Activated CD8-positive, alpha-beta memory T cell treated with anti-CD3 and anti-CD28 coated beads for 4 hours (primary cell): ENCODE measurements at places on chromosomes 5 and 9.

DNA sequence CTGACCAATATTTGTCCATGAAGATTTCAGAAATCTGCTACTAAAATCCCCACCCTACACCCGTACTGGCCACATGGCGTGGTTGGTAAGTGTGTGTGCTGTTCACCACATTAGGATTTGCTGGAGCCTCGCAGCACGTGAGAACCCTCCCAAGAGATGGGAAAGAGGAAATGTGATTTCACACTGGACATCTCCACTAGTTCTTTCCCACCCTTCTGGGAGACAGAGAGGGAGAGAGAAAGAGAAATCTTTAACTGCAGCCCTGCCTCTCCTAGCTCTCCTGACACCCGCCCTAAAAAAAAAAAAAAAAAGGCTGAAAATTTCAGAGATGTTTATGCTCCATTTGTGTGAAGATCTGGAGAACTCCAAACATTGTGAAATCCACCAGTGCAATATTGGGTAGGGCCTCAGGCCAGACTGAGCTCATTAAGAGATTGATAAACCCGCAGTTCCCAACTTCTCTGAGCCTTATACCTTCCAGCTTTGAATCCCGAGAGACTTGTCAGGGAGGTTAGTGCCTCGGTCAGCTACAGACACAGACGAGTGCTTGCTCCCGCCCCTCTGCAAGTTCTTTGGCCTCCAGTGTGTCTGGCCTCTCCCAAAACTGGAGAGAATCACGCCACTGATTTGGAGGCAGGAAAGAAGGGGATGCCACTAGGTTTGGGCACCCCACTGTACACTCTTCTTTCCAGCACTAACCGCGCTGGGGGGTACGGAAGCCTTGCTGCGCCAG, 1.9 kb downstream of the SPRY4 start:
- DNase-seq, result no peak

DNA sequence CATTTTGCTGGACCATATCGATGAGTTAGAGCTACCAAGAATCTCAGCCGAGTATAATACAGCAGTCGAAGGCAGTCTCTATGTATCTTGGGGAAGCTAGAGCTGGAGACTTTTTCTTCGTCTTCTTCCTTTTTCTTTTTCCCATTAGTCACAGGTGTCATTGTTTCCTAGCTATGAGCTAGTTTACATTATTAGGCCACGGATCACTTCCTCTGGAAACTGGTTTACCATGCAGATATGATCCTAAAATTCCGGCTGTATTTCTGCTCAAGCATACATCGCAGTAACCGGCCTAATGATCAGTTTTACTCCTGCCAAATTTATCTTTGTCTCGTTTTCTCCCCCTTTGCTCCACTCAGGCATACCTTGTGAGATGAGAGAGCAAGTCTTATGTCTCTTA, 312.8 kb downstream of the ARHGAP26 start:
- DNase-seq, result no peak

DNA sequence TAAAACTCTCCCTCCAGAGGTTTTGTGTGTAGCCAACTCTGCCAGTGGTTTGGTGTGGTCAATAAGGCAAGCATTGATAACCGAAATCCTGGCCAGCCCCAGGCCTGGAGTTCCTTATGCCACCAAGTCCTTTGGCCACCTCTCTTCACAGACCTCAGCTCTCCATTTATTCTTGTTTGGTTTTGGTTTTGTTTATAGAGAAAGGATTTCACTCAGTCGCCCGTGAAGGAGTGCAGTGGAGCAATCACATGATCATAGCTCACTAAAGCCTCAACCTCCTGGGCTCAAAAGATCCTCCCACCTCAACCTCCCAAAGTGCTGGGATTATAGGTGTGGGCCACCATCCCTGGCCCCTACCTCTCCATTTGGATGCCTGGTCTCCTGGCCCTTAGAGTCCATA, 55.4 kb upstream of the PPARGC1B start:
- DNase-seq, result no peak

- DNase-seq, result no peak
Measured at GRCh38 chr9:125649315-125649714, 57.7 kb downstream of the MAPKAP1 start.

GRCh38 chr5:94081088-94081487, 339.7 kb upstream of the POU5F2 start:
- DNase-seq, result no peak

DNA sequence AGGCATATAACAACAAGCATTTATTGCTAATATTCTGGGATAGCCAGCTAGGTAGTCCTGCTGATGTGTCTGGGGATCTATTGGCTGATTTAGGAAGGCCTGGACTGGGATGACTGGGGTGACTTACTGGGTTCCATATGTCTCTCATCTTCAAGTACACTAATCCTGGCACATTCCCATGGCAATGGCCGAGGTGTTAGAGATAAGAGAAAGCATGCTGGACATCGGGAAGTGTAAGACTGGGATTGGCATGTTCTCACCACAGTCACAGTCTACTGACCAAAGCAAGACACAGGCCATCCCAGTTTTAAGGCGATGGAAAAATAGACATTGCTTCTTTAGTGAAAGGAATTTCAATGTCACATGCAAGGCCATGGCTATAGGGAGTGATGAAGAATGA, 29.7 kb downstream of the F2R start:
- DNase-seq, result no peak

GRCh38 chr9:128459011-128459410, 3.2 kb downstream of the ODF2 start:
- DNase-seq, result no peak

DNA sequence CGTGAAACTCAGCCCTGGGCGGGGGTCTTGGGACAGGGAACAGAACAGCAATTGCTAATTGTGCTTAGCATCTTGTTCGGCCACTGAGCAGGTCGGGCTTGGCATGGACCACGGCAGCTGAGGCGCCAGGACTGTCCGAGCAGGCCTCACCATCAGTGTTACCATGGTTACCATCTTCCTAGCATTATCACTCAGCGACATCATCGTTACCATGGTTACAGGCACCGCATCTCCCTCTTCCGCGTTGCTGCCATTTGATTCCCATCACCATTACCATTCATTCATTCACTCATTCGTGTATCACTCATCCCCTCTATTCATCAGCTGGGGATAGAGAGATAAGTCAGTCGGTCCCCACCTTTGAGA, 81.0 kb upstream of the ZBTB43 start:
- DNase-seq, result no peak

GRCh38 chr9:22913026-22913425, 466.4 kb downstream of the DMRTA1 start:
- no peak for DNase-seq

- no peak for DNase-seq
Measured at GRCh38 chr5:89034588-89034987, 151.6 kb upstream of the MEF2C start.

DNA sequence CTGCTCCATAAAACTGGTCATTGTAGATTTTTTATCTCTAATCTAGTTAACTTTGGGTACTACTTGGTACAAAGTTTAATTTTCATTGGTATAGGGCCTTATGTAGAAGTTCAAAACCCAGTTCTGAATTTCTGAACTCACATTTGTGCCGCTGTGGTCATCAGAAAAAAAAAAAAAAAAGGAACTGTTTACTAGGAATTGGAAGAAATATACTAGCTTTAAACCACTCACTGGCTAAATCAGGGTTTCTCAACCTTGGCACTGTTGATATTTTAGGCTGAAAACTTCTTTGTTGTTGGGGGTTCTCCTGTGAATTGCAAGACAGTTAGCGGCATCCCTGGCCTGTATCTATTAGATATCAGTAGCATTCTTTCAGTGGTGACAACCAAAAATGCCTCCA, 4.1 kb upstream of the ZFYVE16 start:
- DNase-seq, result no peak

GRCh38 chr5:172486912-172487311, 32.6 kb upstream of the SH3PXD2B start:
- no peak for DNase-seq

- DNase-seq, result no peak
Measured at GRCh38 chr5:147017621-147018020, 139.1 kb upstream of the PPP2R2B start.

- DNase-seq, result no peak
Measured at GRCh38 chr9:8905731-8906130, 1106.2 kb upstream of the DMAC1 start.

- no peak for DNase-seq
Measured at GRCh38 chr5:98775246-98776065, 2.0 kb downstream of the RGMB start.

- no peak for DNase-seq
Measured at GRCh38 chr9:35793461-35793860, 2.1 kb downstream of the NPR2 start.

DNA sequence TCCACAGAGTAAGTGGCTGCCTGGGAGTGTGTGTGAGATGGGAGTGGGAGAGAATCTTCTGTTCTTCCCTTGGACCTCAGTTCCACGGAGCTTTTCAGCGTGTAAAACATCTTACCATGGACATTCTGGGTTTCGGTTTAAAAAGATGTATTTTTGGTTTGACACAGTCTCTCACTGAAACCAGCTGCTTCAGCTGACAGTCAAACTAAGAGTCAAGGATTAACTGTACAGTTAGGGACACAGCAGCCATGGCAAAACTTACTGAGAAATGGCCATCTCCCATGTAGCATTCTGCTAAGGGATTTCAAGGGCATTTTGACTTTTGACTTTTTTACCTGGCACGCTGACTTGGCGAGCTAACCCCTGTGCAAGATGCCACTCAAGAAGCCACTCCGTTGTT, 93.8 kb upstream of the IL12B start:
- no peak for DNase-seq

GRCh38 chr5:175539936-175540335, 61.6 kb downstream of the SFXN1 start:
- DNase-seq, result no peak

GRCh38 chr5:10456583-10457420, 15.1 kb downstream of the ROPN1L start:
- no peak for DNase-seq

DNA sequence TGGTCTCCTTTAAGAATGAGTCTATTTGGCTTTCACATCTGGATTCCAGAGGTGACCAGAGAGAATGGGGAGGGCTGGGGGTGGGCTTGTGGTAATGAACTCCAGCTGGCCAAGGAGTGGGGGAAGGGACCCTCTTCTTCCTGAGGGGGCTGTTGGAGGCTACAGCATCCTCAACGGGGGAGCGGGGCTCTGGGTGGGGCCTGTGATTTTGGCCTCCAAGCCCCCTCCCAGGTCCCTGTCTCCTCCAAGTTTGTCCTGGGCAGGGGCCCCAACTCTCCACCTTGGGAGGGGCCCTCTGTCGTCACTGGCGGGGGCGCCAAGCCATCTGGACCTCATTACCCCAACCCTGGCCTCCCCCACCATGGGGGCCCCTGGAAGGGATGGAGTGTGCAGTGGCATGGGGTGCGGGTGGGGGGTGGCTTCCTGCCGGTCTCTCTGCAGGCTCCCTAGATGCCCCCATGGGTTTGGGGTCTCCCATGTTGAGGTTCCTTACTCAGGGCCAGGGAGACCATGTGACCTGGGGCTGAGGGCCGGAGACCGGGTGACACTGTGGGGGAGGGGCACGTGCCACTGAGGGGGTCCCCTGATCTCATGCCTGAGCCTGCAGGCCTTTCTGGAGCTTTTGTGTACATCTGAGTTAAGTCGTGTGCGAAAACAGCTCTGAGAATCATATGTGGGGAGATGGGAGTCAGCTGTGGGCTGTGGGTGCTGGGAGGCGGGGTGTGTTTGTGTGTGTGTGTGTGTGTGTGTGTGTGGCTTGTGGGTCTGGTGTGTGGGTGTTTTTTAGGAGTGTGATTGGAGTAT, 32.4 kb downstream of the GOLGA2 start:
- DNase-seq, result no peak

DNA sequence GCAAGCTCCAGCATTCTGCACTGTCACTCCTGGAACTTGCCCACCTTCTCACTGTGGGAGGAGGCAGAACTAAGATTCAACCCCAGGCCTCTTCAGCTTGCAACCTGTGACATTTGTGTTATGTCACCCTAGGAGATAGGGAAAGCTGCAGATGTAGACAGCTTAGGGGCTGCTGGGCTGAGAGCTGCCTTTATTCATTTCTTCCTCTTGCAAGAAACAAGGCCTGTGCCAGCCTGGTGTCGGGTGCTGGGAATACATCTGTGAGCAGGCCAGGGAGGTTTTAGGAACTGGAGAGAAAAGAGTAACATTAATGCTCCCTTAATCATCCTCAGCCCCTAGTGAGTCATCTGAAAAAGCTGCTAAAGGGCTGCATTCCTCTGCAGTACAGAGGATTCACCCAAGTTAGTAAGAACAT, 101.8 kb downstream of the FGF18 start:
- DNase-seq, result no peak

DNA sequence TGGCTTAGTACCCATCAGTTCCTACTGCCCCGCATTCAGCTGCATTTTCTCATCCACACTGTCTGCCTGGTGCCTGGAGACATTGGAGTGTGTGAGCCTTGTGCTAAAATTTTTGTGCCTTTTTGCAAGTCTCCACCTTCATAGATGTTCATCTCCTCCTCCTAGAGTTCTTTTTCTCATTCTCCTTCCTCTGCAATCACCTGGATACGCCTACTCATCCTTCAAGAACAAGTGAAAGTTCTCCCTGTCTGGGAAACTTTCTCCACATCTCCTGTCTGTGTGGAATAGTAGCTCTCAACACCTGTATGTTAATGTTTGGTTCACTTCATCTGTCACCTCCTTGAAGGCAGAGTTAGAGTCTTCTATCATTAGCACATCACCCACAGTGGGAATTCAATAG, 125.7 kb upstream of the FBXL17 start:
- no peak for DNase-seq

GRCh38 chr5:5079876-5080275, 60.3 kb upstream of the ADAMTS16 start:
- no peak for DNase-seq

- no peak for DNase-seq
Measured at GRCh38 chr5:138760448-138761110, 7.4 kb downstream of the CTNNA1 start.

DNA sequence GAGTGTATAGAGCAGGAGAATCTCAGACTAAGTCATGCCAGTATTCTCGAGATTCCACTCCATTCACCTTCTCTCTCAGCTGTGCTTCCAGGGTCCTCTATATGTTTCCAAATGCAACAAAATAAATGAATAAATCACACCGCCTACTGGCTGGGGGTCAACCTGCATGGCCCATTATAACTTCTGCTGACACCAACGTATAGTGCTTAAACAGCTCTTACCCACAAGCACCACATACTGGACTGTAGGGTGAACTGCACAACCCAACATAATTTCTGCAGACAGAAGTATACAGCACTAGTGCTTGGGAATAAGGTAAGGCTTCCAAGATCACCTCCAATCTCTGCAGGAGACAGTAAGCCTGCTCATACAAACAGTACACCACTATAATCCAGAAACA, 33.1 kb upstream of the HTR4 start:
- DNase-seq, result no peak
